CD4-positive, alpha-beta T cell treated with Interleukin-15 for 1 hour (primary cell): ENCODE measurements at places on chromosomes 6 and 20.

DNA sequence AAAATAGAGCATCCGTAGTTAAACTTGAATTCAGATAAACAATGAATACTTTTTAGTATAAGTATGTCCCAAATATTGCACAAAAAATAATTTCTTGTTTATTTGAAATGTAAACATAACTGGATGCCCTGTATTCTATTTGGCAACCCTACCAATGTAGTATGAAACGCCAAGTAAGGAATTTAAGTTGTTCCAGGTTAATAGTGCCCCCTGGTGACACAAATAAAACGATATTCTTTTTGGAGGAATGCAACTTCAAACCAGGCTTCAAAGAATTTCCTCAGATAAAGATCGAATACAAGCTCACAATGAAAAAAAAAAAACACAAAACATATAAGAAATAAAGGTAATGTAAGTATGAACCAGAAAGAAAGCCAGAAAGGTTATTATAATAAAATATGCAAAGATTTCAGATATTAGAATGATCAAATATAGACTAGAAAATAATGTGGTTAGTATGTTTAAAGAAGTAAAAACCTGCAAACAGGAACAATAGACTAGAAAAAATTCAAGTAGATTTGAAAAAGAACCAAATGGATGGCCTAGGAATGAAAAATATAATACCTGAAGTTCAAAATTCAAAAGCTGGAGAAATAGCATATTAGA is 18.4 kb upstream of the AKAP7 start:
- no peak for DNase-seq

- DNase-seq: no peak
Observed at GRCh38 chr20:23654717-23655116, 17.0 kb upstream of the CST3 start.

GRCh38 chr20:38799203-38799602 is 6.3 kb upstream of the PPP1R16B start:
- DNase-seq: no peak

DNA sequence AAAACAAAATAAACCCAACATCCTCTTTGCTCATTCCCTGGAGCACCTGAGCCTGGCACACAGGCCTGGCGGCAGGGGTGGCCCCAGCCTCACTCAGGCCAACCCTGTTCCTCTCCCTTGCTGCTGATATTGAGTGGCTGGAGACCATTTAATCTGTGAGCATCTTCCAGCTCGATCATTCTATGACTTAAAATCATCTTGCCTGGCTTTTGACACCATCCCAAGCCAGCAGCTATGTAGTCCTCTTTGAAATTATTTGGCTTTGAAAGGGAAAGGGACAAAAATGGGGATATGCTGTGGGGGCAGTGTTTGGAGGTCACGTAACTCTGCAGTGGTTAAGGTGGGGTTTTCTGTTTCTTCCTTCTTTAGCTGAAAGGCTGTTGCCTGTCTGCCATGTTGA is 22.8 kb downstream of the EZR start:
- no peak for DNase-seq

DNA sequence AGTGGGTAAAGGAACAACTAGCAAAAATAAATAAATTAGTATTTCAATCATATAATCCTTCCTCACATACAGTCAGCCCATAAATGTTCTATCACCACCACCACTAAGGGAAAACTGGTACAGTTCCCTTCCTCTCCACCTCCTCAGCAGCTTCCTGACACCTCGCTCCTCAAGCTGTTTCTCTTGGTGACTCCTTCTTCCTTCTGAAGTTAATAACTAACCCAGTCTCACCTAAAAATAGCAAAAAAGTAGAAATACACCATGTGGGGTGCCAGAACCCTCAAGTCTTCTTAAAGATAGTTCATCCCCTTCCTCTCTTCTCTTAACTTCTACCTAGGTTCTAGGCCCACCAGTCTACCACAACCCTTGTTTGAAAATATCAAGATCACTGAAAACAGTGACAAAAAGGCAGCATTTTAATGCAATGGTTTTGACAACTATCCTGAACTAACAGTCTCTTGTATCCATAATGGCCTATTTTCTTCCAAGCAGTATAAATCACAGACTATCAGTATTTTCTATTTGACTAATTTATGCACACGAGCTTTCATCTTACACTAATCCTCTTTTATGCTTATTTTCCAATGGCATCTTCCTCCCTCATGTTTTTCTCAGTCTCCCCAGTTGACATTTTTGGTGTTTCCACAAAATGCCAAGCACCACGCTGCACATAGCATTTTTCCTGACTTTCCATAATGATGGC is 85.5 kb downstream of the KHDC1L start:
- DNase-seq: no peak

GRCh38 chr6:1662534-1662933 is 52.8 kb downstream of the FOXC1 start:
- DNase-seq: no peak

GRCh38 chr6:11494786-11495564 is 42.6 kb upstream of the TMEM170B start:
- DNase-seq: peak; percentile 47
